Activated T-helper 2 cell treated with anti-CD3 and anti-CD28 coated beads, Interferon-gamma antibody, Interleukin-2, Interleukin-4, amounts not matched to agents 10 μg/mL and 5 μg/mL and 100 μg/mL, durations not matched to agents 14 hours and 24 hours and 36 hours (primary cell): ENCODE measurements at places on chromosomes 13 and 19. TPM values are rescaled to one million over a fixed set of nuclear protein-coding genes. Genes with fewer than 3 reads are reported as not detected.

DNA sequence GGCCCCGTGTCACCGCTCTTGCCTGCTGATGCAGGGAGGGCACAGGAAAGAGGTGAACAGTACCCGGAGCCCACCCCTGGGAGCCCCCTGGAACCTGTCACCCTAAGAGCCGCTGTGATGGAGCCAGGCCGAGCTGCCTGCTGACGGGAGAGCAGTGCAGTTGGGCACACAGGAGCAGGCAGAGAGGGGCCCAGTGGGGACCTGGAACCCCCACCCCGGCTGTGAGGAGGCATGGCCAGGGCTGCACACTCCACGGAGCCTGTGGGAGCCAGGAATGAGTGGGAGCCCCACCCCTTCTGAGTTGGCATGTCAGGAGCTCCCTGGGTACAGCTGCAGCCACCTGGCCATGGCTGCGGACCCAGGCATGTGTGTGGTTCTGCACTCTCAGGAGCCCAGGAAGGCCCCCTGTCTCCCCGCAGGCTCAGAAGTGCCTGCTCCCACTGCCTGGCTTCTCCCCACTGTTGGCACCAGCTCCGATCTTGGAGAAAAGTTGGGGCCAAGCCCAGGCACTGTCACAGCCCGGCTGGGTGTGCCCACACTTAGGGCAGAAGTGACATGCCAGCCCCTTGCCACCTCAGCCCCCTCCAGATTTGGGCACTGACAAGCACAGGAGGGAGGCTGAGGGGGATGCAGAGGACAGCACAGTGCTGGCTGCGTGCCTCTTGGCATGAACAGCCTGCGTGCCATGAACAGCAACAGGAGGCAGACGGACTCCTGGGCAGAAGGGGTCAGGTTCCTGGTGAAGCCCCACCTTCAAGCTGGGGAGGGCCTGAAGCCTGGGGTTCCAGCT is 6.3 kb downstream of the CFAP97D2 start:
- H3K27me3 ChIP-seq: peaks cover 9% of the 10 kb centered on the region
- no peak overlapping the region for H3K4me3 ChIP-seq
- no peak overlapping the region for H3K27ac ChIP-seq
- H3K4me1 ChIP-seq: peaks cover 1% of the 10 kb centered on the region
- no peak for DNase-seq
- no peaks in the 10 kb centered on the region for H3K36me3 ChIP-seq

DNA sequence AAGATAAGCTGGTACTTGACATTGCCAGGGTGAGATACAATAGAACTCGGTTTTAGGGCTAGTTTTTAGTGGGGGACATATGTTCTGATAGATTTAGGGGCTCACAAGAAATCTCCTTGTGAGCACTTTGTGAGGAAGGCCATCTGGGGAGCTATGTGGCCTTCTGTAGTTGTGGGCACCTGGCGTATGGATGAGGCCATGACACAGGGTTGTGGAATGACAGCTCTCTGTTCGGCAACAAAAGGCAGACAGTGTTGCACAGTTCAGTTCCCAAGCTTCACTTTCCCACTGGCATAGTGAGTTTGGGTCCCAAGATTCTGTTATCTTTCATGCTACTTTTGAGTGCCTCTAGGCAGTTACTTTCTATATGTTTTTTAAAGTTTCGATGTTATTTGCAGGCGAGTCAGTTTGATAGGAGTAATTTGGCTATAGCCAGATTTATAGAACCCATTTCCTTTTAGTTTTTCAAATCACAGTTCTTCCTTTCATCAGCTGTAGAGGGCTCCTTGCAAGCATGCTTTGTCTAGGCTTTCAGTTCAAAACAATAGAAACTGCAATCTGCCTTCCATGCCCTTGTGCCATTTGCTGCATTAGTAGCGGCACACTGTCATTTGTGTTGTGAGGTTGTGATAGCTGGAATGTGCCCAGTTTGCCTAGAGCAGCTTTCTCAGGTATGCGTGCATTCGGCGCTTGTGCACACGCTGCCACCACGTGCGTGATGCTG is 70.6 kb upstream of the TEX29 start:
- peaks cover 77% of the 10 kb centered on the region for H3K36me3 ChIP-seq
- H3K27me3 ChIP-seq: no peaks in the 10 kb centered on the region
- no peak overlapping the region for H3K4me3 ChIP-seq
- peaks cover 2% of the 10 kb centered on the region for H3K4me1 ChIP-seq
- no peak overlapping the region for H3K27ac ChIP-seq

DNA sequence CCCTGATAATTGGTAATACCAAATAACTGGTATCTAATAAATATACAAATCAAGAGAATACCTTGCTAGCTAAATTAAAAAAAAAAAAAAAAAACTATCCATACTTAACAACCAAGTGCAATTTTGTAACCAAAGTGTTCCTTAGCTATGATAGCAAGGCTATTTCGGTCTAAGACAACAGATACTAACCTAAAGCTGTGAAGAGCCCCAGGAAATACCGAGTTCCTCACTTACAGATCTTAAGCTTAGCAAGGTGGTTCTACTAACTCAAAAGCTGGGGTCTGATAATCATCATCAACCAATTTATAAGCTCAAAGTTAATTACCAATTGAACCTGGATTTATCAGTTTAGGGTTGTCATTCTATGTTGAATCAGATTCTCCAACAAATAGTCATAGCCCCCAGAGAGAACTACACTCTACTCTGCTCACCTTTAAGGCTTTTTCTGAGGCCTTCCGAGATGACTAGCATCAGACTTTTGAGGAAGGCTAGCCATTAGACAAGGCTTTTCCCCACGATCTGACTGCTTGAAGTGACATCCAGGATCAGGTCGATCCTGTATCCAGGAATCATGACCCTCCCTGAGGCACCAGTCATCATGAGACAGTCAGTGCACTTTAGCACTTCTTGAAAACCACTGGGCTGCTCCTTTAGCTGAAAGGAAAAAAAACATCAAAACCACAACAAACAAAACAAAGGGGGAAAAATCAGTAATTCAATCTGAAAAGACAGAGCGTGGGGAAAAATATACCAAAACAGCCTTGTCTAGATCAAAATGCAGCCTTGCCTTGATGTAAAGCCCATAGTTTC is 31.9 kb downstream of the INTS6 start:
- H3K27ac ChIP-seq: peak overlapping the region; percentile 34
- DNase-seq: no peak
- no peaks in the 10 kb centered on the region for H3K27me3 ChIP-seq

- H3K4me1 ChIP-seq: no peaks in the 10 kb centered on the region
- H3K36me3 ChIP-seq: no peaks in the 10 kb centered on the region
- H3K27me3 ChIP-seq: no peaks in the 10 kb centered on the region
- DNase-seq: no peak
- no peak overlapping the region for H3K4me3 ChIP-seq
Measured at GRCh38 chr13:66344805-66345517, 885.2 kb downstream of the PCDH9 start.

DNA sequence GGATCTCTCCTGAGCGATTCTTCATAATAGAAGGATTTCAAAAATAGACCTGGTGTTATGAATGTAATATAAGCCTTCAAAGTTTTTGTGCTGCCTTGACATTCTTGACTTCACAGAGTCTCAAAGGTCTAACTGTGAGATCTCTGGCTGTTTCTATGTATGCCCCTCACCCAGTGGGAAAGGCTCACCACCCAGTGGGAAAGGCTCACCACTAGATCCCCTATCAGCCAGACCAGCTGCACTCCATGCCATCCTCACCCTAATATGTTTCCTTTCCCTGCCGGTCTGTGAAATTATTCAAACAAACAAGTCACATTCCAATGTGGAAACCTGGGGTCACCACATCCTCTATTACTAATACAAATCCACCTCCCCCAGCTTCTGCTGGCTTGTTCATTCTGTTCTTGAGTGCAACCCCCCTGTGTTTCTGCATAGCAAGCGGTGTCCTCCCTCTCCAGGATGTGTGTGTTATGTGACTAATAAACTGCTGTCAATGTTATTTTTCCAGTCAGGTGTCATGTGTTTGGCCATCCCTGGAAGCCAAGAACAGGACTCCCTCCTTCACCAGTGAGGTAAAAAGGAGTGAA is 13.8 kb upstream of the SLITRK1 start:
- no peaks in the 10 kb centered on the region for H3K36me3 ChIP-seq
- H3K27ac ChIP-seq: no peak overlapping the region
- H3K4me3 ChIP-seq: no peak overlapping the region

- peak; percentile 29 for DNase-seq
- H3K4me3 ChIP-seq: no peak overlapping the region
- peak overlapping the region; percentile 24 for H3K27ac ChIP-seq
- peaks cover 20% of the 10 kb centered on the region for H3K36me3 ChIP-seq
- no peaks in the 10 kb centered on the region for H3K27me3 ChIP-seq
Measured at GRCh38 chr19:38557205-38557799, 60.5 kb downstream of the MAP4K1 start.

Gene SMAD9
- not detected in 2 replicates for total RNA-seq

- H3K36me3 ChIP-seq: peaks cover 28% of the 10 kb centered on the region
- H3K27ac ChIP-seq: no peak overlapping the region
- H3K4me3 ChIP-seq: no peak overlapping the region
- no peaks in the 10 kb centered on the region for H3K27me3 ChIP-seq
- no peaks in the 10 kb centered on the region for H3K4me1 ChIP-seq
- DNase-seq: no peak
Measured at GRCh38 chr19:1986357-1987162, 29.0 kb downstream of the BTBD2 start.

Gene MISP3
- total RNA-seq: 5.3 and 5.5 TPM in 2 replicates

- no peak overlapping the region for H3K4me3 ChIP-seq
- H3K27me3 ChIP-seq: peaks cover 4% of the 10 kb centered on the region
- peaks cover 29% of the 10 kb centered on the region for H3K4me1 ChIP-seq
- H3K36me3 ChIP-seq: no peaks in the 10 kb centered on the region
- DNase-seq: no peak
- no peak overlapping the region for H3K27ac ChIP-seq
Measured at GRCh38 chr19:42468273-42468796, 25.6 kb upstream of the CXCL17 start.

GRCh38 chr13:50319635-50320255 is 304.5 kb downstream of the KCNRG start:
- no peak overlapping the region for H3K27ac ChIP-seq
- no peak for DNase-seq
- H3K4me3 ChIP-seq: no peak overlapping the region
- H3K36me3 ChIP-seq: no peaks in the 10 kb centered on the region
- peaks cover 22% of the 10 kb centered on the region for H3K27me3 ChIP-seq
- peaks cover 13% of the 10 kb centered on the region for H3K4me1 ChIP-seq

- no peak overlapping the region for H3K27ac ChIP-seq
- H3K4me3 ChIP-seq: no peak overlapping the region
- H3K36me3 ChIP-seq: no peaks in the 10 kb centered on the region
- DNase-seq: no peak
- H3K27me3 ChIP-seq: no peaks in the 10 kb centered on the region
- H3K4me1 ChIP-seq: peaks cover 17% of the 10 kb centered on the region
Measured at GRCh38 chr19:18051887-18052286, 34.8 kb downstream of the IL12RB1 start.

- H3K4me1 ChIP-seq: peaks cover 63% of the 10 kb centered on the region
- H3K27ac ChIP-seq: peak overlapping the region; percentile 99
- no peaks in the 10 kb centered on the region for H3K27me3 ChIP-seq
Measured at GRCh38 chr19:47187797-47188196, 43.2 kb downstream of the BBC3 start.

DNA sequence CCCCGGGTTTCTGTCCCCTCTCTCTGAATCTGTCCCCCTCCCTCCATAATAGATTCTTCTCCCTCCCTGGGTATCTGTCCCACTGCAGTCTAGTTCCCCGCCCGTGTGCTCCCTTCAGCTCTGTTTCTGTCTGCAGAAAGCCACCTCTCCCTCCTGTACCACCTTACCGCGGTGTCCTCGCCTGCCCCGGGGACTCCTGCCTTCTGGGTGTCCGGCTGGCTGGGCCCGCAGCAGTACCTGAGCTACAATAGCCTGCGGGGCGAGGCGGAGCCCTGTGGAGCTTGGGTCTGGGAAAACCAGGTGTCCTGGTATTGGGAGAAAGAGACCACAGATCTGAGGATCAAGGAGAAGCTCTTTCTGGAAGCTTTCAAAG is 1.3 kb downstream of the FCGRT start:
- peaks cover 19% of the 10 kb centered on the region for H3K27me3 ChIP-seq
- no peaks in the 10 kb centered on the region for H3K36me3 ChIP-seq
- DNase-seq: no peak
- H3K4me3 ChIP-seq: peak overlapping the region; percentile 71

DNA sequence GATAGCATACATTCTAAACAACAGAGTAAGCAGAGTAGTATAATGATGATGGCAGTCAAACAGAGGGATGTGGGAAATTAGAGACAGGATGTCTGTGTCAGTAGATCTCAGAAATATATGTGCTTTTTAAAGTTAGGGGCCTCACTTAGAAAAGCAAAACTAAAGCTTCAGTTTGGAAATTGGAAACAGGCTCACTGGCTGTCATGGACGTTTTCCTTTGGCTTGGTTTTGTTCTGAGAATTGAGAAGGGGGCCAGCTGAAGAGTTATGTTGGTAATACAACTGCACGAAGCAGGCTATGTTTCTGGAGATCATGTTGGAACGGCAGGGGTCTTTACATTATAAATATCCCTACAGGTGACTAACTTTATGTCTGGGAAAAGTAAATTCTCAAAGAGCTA is 261.3 kb downstream of the LMO7 start:
- H3K27ac ChIP-seq: no peak overlapping the region
- H3K27me3 ChIP-seq: peaks cover 8% of the 10 kb centered on the region
- no peak for DNase-seq
- H3K4me1 ChIP-seq: no peaks in the 10 kb centered on the region
- H3K4me3 ChIP-seq: no peak overlapping the region
- no peaks in the 10 kb centered on the region for H3K36me3 ChIP-seq

Gene FXYD1
- 0.71 TPM in 1 of 2 replicates, not detected in the other for total RNA-seq

Gene ANGPTL8
- total RNA-seq: not detected in 2 replicates

DNA sequence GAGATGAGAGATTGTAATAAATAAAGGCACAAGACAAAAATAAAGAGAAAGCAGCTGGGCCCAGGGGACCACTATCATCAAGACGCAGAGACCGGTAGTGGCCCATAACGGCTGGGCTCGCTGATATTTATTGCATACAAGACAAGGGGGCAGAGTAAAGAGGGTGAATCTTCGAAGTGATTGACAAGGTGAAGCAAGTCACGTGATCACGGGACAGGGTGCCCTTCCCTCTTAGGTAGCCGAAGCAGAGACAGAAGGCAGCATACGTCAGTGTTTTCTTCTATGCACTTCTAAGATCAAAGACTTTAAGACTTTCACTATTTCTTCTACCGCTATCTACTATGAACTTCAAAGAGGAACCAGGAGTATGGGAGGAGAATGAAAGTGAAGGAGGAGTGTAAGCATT is 4.6 kb upstream of the PRKCG start:
- peak overlapping the region; percentile 7 for H3K27ac ChIP-seq
- peaks cover 38% of the 10 kb centered on the region for H3K36me3 ChIP-seq
- peak; percentile 50 for DNase-seq
- H3K4me1 ChIP-seq: peaks cover 45% of the 10 kb centered on the region
- H3K4me3 ChIP-seq: no peak overlapping the region
- no peaks in the 10 kb centered on the region for H3K27me3 ChIP-seq

- H3K4me1 ChIP-seq: peaks cover 64% of the 10 kb centered on the region
- peak; percentile 84 for DNase-seq
- H3K27me3 ChIP-seq: peaks cover 6% of the 10 kb centered on the region
- H3K4me3 ChIP-seq: peak overlapping the region; percentile 86
- H3K27ac ChIP-seq: peak overlapping the region; percentile 79
Measured at GRCh38 chr19:41531438-41532311, 44.3 kb upstream of the CEACAM21 start.
